ENCODE measurements at places on chromosomes 2 and 18.

DNA sequence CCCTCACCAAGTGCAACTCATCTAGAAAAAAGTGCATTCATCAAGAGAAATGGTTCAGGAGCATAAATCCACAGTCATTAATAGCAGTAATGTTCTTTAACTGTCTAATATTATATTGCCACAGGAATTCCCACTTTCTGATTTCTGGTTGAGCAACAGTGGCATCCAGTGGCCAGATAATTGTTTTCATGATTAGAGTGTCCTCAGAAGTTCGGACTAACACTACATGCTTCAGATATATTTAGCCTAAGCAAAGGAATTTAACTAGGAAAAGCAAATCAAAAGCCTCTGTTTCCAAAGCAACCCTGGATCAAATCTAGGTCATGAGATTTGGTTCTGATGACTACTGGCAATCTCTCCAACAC lies 9.8 kb upstream of the ERBB4 start:
- no peak for DNase-seq

GRCh38 chr18:45386041-45386655 lies 229.1 kb upstream of the SLC14A2 start:
- DNase-seq: no peak

GRCh38 chr2:65436824-65437221 lies 4.4 kb upstream of the SPRED2 start:
- peak; percentile 13 for DNase-seq

DNA sequence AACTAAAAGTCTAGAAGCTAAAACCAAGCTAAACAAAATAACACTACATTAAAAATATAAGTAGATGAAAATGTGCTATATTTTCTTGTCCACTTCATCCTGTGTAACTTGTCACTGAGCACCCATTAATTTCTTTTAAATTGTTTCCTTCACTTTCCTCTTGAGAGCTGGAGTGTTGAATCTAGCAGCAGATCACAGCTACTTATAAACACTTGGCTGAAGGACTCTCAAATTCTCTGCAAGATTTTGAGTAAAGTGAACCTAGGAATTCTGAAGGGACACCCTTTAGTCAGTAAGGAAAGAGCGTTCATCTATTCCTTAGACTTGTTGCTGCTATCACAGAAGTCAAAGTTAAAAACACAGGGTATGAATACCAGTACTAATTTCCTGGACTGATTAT lies 1163.9 kb downstream of the DPP10 start:
- DNase-seq: no peak

DNA sequence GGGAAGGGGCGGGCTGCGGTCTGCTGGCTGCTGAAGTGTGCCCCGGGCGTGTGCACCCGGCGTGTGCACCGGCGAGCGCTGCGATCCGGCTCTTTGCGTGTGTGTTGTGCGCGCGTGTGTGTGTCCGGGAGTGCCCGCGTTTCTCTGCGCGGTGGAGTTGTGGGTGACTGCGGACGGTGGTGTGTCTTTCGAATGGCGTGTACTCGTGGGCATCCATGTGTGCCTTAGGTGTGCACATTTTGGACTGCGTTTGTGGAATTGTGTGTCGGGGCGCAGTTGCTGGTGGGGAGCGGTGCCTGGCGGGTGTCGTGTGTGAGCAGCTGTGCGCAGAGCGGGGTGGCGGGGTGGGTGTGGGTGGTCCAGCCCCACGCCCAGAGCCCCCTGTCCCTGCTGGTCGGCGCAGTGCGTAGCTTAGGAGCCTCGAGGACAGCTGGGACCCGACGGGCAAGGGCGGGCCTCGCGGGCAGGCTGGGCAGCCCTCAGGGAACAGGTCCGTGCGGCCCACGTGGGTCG lies 533 bp downstream of the HPCAL1 start:
- DNase-seq: no peak

- DNase-seq: no peak
Observed at GRCh38 chr2:181471226-181471625, 14.0 kb downstream of the ITGA4 start.

DNA sequence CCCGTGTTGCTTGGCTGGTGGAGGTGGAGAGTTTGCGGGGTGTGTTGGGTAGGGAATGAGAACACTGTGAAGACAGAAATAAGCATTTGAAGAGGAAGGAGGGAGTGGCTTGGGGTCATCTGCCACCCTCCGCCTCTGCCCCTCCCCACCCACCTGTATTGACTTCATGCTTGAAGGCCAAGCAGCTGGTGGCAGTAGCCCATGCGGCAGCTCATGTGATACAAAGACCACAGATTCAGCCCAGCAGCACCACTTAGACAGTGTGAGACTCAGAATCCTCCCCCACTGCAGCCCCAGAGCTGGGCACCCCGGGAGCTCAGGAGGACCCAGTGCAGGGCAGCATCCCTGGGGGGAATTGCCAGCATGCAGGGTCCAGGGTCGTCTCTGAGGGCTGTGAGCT lies 15.4 kb downstream of the NPPC start:
- no peak for DNase-seq

GRCh38 chr2:15943378-15944280 lies 3.3 kb downstream of the MYCN start:
- DNase-seq: no peak

DNA sequence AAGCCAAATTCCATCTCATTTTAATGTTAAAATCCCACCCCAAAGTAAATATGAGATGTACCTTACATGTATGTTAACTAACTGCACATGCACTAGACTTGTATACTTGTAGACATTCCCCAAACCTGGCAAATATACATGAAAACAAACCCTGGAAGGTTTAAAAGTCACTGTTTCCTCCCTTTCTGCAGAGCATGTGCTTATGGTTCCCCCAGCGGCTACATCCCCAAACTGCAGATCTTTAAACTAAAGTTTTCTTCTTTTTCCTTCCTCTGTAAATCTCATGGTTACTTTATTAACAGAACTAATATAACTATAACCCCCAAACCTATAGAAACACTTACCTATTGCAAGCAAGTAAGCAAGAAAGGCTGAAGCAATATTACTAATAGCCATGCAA lies 731.5 kb downstream of the LRP1B start:
- no peak for DNase-seq

DNA sequence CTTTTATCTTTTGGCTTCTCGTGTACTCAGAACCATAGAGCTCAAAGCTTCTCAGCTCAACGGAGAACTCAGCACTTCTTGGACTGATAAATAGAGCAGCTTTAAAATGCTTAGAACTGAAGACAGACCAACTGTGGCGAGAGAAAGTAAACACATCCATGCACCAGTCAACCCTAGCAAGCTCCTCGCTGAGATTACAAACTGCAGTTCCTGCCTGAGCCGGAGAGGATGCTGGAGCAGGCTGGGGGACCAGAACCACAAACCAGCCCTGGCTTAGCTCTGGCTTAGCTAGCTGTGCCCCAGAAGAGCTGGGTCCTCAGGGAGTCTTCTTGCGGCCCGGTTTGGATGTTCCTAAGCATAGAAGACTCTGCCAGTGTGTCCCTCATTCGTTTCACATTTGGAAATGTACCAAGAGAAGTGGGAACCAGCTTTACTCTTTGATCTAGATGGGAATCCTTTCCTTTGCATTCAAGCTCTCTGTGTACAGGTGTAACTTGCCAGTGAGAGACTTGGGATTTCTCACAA lies 5.6 kb downstream of the PAX8 start:
- DNase-seq: no peak

- DNase-seq: no peak
Observed at GRCh38 chr18:2914185-2914880, 67.5 kb downstream of the EMILIN2 start.

DNA sequence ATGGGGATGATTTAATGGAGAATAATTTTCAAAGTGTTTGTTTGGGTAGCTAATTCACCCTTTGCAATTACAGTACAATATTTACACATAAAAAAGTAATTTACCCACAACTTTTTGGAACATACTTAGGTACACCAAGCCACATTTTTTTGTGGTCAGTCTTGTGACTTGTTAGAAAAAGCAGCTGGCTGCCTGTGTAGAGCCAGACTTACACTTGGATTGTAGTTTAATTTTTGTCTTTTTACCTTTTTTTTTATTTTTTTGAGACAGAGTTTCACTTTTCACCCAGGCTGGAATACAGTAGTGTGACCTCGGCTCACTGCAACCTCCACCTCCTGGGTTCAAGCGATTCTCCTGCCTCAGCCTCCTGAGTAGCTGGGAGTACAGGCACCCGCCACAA lies 45.4 kb downstream of the RALBP1 start:
- DNase-seq: no peak

GRCh38 chr2:134792186-134792585 lies 46.2 kb upstream of the ACMSD start:
- DNase-seq: no peak

GRCh38 chr2:50732796-50733195 lies 299.1 kb downstream of the NRXN1 start:
- DNase-seq: no peak

GRCh38 chr2:175690113-175690837 lies 311.8 kb downstream of the LNPK start:
- DNase-seq: peak; percentile 20

DNA sequence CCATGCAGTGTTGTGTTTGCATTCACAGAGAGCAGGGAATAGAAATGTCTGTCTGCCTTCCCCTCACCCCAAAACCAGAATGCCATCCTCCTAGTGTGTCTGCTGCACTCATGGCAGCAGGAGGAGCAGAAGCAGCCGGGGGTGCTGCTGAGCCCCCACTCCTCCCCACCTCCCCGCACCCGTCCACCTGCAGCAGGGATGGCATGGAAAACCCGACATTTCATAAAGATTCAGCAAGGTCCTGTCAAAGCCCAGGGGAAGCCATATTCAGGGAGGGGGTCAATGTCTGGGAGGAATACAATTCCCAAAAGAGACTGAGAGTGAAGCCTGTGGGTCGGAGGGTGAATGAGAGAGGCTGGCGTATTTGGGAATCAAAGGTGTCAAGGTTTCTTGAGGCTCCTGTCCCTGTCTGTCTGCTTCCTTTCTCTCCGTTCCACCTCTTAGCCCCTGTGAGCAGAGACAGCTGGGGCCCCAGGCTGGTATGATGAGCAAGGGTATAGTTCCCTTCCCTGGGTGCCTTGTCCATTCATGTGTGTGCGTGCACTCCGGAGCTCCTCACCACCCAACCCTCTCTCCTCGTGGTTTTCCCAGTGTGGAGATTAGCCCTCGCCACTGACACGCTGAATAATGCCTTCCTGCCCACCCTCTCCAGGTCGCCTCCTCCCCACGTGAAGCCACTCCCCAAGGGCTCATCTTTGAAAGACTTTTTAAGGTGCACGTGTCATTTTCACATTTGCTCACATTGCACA lies 133.5 kb upstream of the ZNF236 start:
- no peak for DNase-seq

- DNase-seq: no peak
Observed at GRCh38 chr2:30871440-30871839, 64.2 kb upstream of the CAPN13 start.

DNA sequence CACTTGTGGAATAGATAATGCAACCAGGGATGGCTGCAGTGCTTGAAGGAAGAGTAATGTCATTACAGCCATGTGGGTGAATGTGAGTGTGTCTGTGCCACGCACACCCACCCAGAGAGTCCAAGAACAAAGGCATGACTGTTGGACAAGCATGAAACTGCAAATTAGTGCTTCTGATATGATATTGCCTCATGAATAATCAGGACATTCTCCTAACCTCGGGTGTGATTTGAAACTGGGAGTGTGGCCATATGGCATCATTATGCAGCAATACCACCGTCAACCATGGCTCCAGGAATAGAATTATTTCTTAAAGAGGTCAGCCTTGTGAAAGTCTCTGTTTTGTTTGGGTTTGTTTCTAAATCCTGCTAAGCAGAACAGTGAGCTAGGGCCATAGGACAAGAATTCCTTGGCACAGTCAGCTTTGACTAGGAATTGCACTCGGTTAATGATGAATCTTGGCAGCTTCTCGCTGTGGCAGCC lies 678.0 kb upstream of the RAB6C start:
- DNase-seq: no peak

DNA sequence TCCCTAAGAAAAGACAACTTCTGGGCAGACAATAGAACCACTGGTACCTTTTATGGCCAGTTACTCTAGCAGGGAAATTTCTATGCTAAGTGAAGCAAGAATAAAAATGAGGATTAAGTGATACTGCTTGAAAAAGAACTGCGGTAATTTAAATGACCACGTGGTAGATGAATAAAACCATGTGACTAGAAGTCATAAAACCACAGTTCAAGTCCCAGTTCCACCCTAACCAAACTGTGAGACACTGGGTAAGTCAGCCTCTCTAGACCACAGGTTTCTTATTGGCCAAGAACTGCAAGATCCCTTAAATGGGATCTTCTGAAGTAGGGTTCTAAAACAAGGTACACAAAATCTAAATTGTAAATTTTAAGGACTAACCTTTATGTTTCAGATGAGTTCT lies 12.7 kb downstream of the TMEM237 start:
- DNase-seq: no peak

GRCh38 chr18:77911971-77912605 lies 662.4 kb downstream of the GALR1 start:
- DNase-seq: no peak

- DNase-seq: no peak
Observed at GRCh38 chr2:9152975-9153642, 53.5 kb upstream of the ASAP2 start.

- DNase-seq: peak; percentile 33
Observed at GRCh38 chr2:26298638-26299393, 47.1 kb upstream of the SELENOI start.

DNA sequence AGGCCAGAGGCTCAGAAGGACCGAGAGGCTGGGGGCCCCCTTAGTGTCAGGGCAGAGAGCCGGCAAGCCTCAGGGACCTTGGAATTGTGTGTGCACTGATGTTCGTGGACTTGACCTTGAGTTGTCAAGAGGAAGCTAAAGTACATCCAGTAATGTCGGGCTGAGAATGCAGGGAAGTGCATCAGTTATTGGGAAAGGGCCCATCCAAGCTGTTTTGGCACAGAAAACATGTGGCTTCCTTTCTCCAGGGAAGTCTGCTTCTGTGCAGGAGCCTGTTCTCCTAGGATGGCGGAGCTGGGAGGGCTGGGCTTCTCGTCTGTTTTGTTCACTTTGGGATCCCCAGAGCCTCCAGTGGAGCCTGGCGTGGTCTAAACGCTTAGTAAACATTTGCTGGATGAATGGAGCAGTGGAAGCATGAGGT lies 23.7 kb downstream of the ATOH8 start:
- no peak for DNase-seq

DNA sequence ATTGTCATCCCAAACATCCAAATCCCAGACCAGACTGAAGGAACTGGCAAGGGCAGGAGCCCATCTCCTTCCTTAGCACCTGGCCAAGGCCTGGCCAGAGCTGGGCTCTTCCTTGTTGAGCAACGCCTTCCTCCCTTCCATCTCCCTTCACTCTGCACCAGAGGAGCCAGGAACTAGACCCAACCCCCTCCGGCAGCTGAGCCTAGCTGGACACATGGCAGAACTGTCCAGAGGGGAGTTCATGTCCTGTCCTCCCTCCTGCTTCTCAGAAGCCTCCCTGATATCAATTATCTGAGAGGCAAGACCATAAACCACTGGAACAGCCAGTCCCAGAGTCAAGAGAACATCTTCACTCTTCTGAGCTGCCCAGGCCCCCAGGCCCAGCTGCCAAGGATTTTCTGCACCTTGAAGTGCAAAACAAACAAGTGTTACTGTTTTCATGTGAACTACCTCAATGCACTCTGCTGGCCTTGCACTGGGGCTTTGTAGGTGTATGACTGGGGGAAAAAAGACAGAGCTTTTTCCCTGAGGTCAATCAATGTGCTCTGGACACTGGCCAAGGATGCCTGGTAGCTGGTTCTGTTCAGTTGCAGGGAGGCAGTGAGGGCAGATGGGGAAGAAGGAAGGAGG lies 107.6 kb upstream of the MSH6 start:
- no peak for DNase-seq
